GOT3 (cell line): ENCODE measurements at places on chromosomes 5 and 9.

GRCh38 chr9:129010267-129010975 is 17.7 kb downstream of the SH3GLB2 start:
- no peak for DNase-seq

DNA sequence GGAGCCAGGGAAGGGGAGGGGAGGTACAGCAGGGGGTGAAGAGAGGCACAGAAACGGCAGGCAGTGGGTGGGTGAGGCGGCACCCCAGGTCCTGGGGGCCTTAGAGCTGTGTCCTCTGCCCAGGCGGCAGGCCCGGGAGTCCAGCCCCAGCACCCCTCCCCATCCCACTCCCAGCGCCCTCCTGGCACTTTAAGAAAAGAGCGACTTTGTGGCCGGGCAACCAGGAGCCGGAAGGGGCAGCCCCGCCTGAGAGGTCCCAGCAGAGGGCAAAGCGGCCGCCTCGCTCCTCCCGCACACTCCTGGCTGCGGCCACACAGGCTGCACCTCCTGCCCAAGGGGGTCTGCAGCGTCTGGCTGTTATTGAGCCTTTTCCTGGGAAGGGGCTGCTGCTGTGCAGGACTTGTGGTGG is 42.6 kb downstream of the NACC2 start:
- DNase-seq: no peak

DNA sequence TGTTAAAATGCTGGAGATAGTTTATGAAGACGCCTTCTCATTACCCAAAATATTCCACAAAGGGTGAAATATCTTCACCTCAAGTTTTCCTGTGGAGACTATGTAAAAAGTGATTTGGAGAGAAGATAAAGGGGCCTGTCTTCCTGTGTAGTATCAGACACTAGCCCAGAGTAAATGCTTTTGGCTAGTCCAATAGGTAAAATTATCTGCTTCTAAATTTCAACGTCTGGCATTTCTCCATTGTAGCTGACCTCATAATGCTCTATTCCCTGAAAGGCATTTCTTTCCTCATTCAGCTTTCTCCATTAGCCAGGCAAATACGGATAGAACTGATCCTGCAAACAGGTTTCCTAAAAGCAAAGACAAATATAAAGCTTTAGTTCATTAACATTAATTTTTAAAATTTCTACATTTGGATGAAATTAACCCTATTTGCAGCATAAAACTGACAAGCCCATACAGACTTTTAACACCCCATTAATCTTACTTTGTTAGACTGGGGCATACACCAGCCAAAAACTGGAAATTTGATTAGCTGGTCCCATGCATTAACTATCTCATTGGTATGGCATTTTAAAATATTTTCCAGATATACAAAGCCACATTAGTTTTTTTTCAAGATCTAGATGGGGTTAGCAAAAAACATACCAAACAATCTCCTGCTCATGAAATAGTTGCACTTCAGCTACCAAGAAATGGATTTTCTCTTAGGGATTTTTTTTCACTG is 548.8 kb downstream of the EFNA5 start:
- no peak for DNase-seq

GRCh38 chr9:567747-568305 is 273.7 kb upstream of the DMRT1 start:
- no peak for DNase-seq

DNA sequence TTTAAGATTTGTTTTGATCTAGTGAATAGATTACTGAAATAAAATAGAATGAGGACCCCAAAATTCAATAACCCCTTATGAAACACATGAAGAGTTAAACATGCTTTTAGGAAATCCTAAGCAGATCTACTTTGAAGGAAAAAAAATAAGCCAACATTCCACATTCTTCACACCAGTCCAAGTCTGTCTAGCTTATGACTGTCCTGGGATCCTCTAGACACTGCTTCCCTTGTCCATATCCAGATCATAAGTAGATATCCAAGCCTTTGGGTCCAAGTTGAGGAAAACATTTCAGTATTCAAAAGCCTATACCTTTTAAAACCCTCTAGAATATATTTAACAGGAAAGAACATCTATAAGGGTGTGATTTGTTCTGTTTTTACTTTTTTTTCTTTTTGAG is 58.8 kb upstream of the MINAR2 start:
- DNase-seq: no peak

DNA sequence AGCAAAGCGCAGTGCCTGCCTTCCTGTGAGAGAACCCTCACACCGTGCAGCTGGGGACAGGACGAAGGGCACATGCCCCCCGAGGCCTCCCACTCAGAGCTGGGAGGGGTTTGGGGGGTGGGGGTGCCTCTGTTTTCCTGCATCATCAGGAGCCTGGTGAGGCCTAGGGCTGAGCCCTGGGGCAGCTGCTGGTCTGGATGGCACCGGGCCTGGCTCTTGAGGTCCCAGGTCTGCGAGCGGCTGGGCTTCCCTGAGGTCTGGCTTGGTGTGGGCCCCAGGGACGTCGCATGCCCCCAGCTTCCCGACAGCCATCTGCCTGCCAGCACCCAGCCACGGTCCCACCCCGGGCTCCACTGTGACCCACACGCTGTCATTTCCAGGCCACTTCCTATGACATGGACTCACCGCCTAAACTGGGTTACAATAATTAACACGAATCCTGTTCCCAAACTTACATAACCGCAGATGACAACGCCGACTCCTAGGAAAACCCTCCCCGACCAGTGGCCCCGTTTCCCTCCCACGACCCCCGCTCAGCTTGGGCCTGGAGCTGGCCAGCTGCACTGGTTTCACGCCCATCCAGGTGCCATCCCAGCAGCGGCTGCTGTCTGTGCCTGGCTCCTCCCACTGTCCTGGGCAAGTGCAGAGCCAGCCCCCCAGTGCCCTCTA is 8.7 kb downstream of the NACC2 start:
- no peak for DNase-seq

DNA sequence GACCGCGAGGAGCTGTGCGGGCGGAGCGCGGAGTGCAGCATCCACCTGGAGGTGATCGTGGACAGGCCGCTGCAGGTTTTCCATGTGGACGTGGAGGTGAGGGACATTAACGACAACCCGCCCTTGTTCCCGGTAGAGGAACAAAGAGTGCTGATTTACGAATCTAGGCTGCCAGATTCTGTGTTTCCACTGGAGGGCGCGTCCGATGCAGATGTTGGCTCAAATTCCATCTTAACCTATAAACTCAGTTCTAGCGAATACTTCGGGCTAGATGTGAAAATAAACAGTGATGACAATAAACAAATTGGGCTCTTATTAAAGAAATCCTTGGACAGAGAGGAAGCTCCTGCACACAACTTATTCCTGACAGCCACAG is 590 bp downstream of the PCDHA6 start:
- DNase-seq: no peak

DNA sequence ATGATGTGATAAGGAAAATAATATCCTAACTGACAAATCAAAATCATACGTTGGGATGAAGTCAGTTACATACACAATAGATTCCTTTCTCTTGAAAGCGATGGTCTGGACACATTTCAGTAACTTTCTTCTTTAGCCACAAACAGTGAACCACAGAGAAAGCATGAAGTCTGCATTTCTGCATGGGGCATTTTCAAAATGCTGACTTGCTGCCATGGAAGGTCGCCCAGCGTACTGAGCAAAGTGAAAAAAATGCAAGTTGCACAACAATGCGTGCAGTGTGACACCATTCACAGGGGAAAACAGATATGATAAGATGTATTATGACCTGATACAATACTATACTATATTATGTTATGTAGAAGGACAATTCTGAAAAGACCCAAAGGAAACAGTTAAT is 146.3 kb downstream of the SNX18 start:
- DNase-seq: peak; percentile 19

DNA sequence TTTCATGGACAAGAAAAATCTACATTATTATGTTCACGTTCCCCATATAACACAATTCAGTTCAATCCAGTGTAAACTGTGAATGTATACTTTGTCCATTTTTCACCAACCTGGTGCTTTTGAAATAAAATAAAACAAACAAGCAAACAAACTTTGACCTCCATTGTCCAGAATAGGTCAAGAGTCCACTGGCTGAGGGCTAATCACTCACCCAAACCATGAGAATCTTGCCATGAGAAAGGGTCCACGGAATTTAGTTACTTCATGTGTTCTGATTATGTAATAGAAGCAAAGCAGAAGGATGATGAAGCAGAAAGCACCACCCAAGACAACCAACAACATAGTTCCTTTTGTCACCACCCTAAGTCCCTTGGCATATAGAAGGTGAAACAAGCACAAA is 28.7 kb downstream of the DIAPH1 start:
- no peak for DNase-seq

DNA sequence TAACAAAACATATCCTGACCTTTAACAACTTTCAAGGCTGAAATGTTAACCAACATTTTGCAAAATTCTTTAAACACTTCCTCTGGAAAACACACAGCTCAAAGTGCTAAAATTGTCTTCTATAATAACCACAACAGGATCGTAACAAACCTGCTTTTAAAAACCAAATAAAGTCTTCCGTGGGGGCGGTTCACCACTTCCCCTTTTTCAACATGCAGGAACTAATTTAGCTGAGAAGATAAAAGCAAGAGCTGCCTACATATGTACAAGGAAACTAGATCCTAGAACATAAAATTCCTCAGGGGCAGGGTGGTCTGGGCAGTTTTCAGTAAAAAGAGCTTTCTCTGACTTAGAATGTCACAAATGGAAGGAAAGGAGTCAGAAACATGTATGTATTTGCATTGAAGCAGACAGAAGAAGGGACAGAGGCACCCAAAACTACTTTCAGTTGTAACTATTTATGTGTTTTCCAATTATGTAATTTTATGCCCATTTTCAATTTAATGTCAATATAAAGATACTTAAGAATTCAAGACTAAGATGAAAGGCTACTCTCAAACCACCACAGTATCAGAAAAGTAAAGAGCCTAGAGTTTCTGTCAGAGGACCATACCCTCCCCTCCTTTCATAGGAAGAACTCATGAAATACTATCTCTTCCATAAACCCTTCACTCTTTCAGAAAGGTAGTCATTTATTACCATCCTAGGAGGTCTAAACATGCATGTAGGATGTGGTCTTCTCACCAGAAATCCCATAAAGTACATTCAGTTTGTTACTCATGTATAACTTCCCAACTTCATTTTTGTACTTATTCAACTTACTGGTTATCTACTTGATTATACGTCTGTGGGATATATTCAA is 185.9 kb upstream of the RASA1 start:
- no peak for DNase-seq

DNA sequence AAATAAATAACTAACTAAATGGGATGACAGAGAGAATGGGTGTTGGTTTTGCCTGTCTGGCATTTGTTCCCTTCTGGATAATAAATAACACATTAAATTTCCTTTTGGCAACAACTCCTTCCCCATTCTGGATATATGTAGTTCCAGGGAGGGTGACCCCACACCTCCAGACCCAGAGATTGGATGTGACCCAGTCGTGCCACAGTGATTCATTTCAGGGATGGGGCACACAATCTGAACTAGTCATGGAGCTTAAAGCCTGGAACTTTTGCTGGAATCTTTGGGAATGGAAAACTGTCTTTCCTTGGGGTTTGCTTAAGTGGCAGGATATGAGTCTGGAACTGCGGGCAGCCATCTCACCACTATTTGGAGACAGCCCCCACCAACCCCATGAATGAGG is 11.3 kb downstream of the KLF9 start:
- DNase-seq: no peak
